Activated CD8-positive, alpha-beta T cell treated with anti-CD3 and anti-CD28 coated beads for 36 hours (primary cell): ENCODE measurements at places on chromosomes 2 and 18.

DNA sequence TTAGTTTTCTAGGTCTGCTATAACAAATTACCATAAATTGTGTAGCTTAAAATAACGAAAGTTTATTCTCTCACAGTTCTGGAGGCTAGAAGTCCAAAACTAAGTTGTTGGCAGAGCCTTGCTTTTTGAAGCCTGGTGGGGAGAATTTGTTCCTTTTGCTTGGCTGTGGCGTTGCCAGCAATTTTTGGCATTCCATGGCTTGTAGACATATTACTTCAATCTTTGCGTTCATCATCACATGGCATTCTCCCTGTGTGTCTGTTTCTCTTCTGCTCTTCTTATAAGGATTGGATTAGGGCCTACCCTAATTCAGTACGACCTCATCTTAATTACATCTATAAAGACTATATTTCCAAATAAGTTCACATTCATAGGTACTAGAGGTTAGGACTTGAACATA lies 217.7 kb downstream of the MBD5 start:
- no peaks in the 10 kb centered on the region for H3K27me3 ChIP-seq
- peaks cover 47% of the 10 kb centered on the region for H3K36me3 ChIP-seq
- H3K27ac ChIP-seq = no peak overlapping the region
- DNase-seq = no peak
- H3K4me1 ChIP-seq = no peaks in the 10 kb centered on the region

GRCh38 chr2:68620772-68621171 lies 22.6 kb upstream of the PROKR1 start:
- no peak overlapping the region for H3K4me3 ChIP-seq
- no peak overlapping the region for H3K27ac ChIP-seq
- no peaks in the 10 kb centered on the region for H3K4me1 ChIP-seq
- no peak for DNase-seq
- H3K27me3 ChIP-seq = peaks cover 3% of the 10 kb centered on the region
- peaks cover 6% of the 10 kb centered on the region for H3K36me3 ChIP-seq

DNA sequence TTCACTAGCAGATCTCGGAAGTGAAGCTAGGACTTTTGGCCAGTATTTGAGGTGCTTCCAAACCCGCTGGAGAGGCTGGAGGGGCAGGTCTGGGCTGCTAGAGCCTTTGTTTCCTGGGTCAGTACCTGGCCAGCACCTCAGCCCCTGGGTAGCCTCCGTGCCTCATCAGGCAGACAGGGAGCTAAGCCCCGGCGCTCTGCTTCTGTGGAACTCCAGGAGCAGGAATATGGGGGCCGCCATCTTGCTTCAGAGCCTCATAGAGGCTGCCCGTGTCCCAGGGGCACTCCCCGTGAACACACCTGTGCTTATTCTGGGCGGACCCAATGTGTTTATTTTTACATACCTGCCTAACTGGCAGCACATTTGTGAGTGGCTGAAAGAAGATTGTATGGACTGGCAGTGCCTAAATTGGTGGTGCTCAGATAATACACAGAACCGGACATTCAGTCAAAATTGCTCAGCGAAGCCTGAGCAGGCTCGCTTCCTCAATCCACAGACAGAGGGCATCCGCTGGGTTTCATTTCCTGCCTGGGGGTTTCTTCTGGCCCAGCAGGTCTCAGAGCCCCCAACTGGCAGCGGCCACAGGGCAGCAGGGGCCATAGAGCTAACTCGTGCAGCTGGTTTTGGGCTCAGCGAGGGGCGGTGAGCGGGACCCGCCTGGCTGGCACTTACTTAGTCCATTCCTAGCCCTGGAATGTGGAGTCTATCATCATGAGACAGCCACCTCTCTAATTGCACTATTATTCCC lies 176.8 kb upstream of the ALKAL2 start:
- no peak overlapping the region for H3K27ac ChIP-seq
- no peak overlapping the region for H3K4me3 ChIP-seq
- H3K4me1 ChIP-seq = peaks cover 26% of the 10 kb centered on the region
- H3K36me3 ChIP-seq = no peaks in the 10 kb centered on the region
- no peak for DNase-seq

- no peak overlapping the region for H3K27ac ChIP-seq
- H3K36me3 ChIP-seq = no peaks in the 10 kb centered on the region
- H3K4me3 ChIP-seq = no peak overlapping the region
- peaks cover 8% of the 10 kb centered on the region for H3K27me3 ChIP-seq
- peaks cover 3% of the 10 kb centered on the region for H3K4me1 ChIP-seq
- no peak for DNase-seq
Observed at GRCh38 chr18:55419132-55419946, 168.7 kb downstream of the TCF4 start.

DNA sequence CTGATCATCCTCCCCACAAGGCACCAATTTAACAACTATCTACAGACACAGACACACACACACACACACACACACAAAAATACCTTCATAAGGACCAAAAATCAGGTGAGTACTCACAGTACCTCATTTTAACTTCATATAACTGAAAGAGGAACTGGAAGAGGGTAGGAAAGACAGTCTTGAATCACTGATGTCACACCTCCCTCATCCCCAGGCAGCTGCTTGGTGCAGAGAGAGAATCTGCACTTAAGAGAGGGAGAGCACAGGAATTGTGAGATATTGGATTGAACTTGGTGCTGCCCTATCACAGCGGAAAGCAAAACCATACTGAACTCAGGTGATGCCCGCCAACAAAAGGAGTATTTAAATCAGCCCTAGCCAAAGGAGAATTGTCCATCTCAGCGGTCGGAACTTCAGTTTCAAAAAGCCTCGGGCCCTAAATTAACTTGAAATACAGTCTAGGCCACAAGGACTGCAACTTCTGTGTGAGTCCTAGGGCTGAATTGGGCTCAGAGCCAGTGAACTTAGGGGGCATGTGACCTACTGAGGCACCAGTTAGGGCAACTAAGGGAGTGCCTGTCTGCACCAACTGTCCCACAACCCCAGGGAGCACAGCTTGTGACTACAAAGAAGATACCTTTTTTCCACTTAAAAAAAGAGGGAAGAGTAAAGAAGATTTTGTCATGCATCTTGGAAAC lies 211.1 kb downstream of the LRATD1 start:
- no peak overlapping the region for H3K27ac ChIP-seq
- no peaks in the 10 kb centered on the region for H3K4me1 ChIP-seq
- no peaks in the 10 kb centered on the region for H3K36me3 ChIP-seq
- no peak overlapping the region for H3K4me3 ChIP-seq
- peaks cover 4% of the 10 kb centered on the region for H3K27me3 ChIP-seq
- DNase-seq = no peak

DNA sequence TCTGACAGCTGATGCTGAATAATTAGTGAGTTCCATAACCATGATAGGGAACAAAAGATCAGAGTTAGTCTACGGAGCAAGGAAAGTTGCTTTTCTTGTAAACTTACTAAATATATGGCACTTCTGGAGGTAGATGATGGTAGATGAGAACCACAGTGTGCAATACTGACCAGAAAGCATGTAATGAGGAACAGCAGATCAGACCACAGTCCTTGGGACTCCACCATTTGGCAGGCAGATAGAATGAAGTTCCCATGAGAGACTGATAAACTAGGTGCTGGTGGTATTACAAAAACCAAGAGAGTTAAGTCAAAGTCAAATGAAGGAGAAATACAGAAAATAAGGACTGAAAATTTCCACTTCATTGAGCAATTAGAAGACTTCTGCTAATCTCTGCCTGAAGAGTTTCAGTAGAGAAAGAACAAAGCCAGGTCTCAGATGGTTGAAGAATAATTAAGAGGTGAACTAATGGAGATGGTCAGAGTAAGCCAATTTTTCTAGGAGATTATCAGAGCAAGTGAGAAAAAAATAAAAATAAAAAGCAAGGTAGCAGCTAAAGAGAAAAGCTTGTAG lies 10.4 kb downstream of the CERKL start:
- H3K4me3 ChIP-seq = no peak overlapping the region
- H3K4me1 ChIP-seq = no peaks in the 10 kb centered on the region
- H3K27me3 ChIP-seq = peaks cover 31% of the 10 kb centered on the region
- H3K36me3 ChIP-seq = no peaks in the 10 kb centered on the region

DNA sequence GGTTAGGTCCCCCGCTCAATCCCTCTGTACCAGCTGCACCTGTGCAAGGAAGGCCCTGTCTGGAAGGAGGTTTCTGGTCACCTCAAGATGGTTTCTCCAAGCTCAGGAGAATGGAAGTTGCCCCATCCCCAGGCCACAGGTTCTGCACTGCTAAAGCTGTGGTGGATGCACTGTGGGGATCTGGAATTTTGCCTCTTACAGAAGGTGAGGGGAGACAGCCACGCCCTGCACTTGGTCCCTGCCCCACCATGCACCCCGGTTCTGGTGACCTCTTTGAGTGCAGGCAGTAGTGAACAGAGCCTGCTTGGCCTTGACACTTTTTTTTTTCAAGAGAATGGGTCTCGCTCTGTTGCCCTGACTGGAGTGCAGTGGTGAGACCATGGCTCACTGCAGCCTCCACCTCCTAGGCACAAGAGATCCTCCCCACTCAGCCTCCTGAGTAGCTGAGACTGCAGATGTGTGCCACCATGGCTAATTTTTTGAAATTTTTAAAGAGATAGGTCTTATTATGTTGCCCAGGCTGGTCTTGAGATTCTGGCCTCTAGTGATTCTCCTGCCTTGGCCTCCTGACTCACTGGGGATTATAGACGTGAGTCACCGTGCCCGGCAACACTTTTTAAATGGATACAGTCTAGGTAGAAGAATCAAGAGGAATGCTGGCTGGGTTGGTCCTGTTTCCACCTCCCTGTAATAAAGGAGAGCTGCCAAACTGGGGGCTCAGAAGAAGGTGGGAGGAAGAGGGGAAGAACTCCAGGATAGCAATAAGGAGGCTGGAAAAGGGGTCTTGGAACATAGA lies 5.8 kb upstream of the NT5DC4 start:
- no peaks in the 10 kb centered on the region for H3K27me3 ChIP-seq
- H3K36me3 ChIP-seq = no peaks in the 10 kb centered on the region
- DNase-seq = no peak

GRCh38 chr2:26585100-26585499 lies 56.1 kb downstream of the CIB4 start:
- no peaks in the 10 kb centered on the region for H3K4me1 ChIP-seq
- no peaks in the 10 kb centered on the region for H3K36me3 ChIP-seq
- no peak overlapping the region for H3K27ac ChIP-seq
- no peak for DNase-seq
- peaks cover 10% of the 10 kb centered on the region for H3K27me3 ChIP-seq
- no peak overlapping the region for H3K4me3 ChIP-seq

DNA sequence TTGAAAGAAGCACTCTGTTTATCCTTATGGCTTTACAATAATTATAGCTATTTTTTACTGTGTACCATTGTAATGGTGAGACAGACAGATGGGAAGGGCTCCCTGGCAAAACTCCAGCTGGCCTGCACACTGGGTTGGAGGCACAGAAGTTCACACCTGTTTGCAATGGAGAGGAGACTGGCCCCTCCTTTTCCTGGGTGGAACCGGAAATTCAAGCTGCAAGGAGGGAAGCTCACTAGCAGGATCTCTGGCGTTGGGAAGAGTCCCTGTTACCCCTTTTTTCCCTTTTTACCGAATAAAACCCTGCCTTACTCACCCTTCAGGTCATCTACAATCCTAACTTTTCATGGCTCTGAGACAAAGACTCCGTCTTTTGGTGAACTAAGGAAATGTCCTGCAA lies 100.3 kb upstream of the TFPI start:
- no peak overlapping the region for H3K27ac ChIP-seq
- no peak overlapping the region for H3K4me3 ChIP-seq
- no peak for DNase-seq
- H3K4me1 ChIP-seq = no peaks in the 10 kb centered on the region
- H3K27me3 ChIP-seq = no peaks in the 10 kb centered on the region

GRCh38 chr2:99442837-99443236 lies 47.0 kb downstream of the REV1 start:
- H3K27ac ChIP-seq = no peak overlapping the region
- H3K4me3 ChIP-seq = no peak overlapping the region
- H3K4me1 ChIP-seq = peaks cover 19% of the 10 kb centered on the region
- peaks cover 10% of the 10 kb centered on the region for H3K36me3 ChIP-seq
- H3K27me3 ChIP-seq = no peaks in the 10 kb centered on the region
- DNase-seq = no peak

DNA sequence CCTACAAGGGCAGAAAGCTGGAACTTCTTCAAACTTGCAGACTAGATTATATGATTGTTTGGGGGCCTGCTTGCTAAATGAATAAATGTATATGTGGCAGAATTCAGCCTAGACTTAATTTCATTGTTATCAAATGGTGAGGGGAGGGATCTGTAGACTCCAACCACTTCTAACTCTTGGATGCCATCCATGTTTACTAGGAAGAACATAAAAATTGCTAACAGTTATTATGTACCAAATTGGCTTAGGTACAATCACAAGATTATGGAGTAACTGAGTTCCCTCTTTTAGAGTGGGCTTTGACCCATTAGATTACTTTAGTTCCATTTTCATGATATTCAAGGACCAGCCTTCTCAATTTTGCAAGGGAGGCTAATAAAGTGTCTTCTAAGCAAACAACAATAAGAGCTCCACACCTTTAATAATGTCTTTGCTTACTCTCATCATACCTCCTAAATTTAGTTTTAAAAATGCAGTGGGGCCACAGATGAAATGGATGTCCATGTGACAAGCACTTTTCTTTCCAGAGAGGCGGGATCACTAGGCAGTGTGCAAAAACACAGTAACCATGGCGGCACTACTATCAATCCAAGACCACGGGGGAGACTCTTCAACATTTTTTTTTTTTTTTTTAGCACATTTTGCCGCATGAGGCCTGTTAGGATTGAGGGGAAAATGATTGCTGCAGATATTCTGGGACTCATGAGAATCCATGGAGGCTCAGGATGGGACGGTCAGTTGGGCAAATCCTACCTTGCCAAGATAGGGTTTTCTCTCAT lies 217.6 kb upstream of the SPRED2 start:
- H3K4me3 ChIP-seq = no peak overlapping the region
- H3K27me3 ChIP-seq = peaks cover 2% of the 10 kb centered on the region
- no peaks in the 10 kb centered on the region for H3K36me3 ChIP-seq
- H3K4me1 ChIP-seq = no peaks in the 10 kb centered on the region
- H3K27ac ChIP-seq = no peak overlapping the region
- DNase-seq = no peak

DNA sequence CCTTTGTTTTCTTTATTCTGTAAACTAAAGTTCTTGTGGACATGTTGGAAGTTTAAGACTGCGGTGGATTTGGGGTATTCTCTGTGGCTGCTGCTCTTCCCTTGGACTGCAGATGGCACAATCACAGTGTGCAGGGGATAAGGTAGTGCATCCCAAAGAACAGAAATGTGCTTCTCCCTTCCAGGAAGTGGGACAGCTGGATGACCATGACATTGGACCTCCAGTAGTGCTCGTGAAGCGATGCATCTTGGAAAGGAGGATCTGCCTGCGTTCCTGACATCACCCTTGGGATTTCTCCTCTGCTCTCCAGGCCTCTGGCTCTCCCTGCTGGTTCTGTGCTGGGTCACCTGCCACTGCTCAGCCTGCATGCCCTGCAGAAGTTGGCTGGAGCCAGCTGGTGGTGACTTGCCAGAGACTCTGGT lies 109.9 kb downstream of the SLC4A3 start:
- H3K27ac ChIP-seq = no peak overlapping the region
- no peak for DNase-seq
- no peak overlapping the region for H3K4me3 ChIP-seq

DNA sequence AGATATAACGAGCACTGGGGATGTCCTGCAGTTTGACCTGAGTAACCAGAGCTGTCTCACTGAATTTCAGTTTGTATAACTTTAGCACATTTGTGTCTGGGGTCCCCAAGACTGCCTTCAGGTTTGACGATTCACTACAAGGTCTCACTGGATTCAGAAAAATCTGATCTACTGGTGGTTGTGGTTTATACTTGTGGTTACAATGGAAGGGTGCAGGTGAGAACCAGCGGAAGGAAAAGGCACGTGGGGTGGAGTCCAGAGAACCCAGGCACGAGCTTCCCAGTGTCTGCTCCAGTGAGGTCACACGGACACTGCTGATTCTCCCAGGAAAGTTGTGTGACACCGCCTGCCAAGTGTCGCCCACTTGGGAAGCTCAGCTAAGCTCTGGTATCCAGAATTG lies 126.0 kb downstream of the ZNF236 start:
- no peak for DNase-seq
- no peaks in the 10 kb centered on the region for H3K27me3 ChIP-seq
- H3K4me1 ChIP-seq = peaks cover 14% of the 10 kb centered on the region
- no peak overlapping the region for H3K27ac ChIP-seq
